ENCODE measurements at places on chromosomes 2 and 18. TPM values are rescaled to one million over a fixed set of nuclear protein-coding genes. Genes with fewer than 3 reads are reported as not detected.

Gene METAP1D
- total RNA-seq, result 3.1 TPM

Gene IL1R2
- total RNA-seq, result 0.71 TPM

Gene MALL
- 158 TPM for total RNA-seq

Gene FBLN7
- 0.86 TPM for total RNA-seq

Gene GPC1
- 215 TPM for total RNA-seq

Gene SERPINB13
- total RNA-seq, result not detected

Gene CD207
- total RNA-seq, result not detected

Gene GPR45
- not detected for total RNA-seq

Gene TNS1
- total RNA-seq, result 13.5 TPM

Gene CROCC2
- total RNA-seq, result not detected

Gene ZAP70
- not detected for total RNA-seq

Gene GALNT5
- total RNA-seq, result 3.2 TPM

Gene ONECUT2
- 0.59 TPM for total RNA-seq

Gene REG1B
- not detected for total RNA-seq

Gene IL36B
- total RNA-seq, result not detected

Gene CCDC68
- 5.8 TPM for total RNA-seq

Gene DAW1
- total RNA-seq, result 1.7 TPM

Gene NEURL3
- total RNA-seq, result 1.5 TPM

Gene MROH2A
- total RNA-seq, result 0.32 TPM

Gene ABCG8
- not detected for total RNA-seq

Gene TSPYL6
- total RNA-seq, result not detected

Gene PTPRN
- 2.2 TPM for total RNA-seq

Gene GPR55
- total RNA-seq, result not detected

Gene TCF7L1
- total RNA-seq, result 7.3 TPM

Gene VWA3B
- total RNA-seq, result not detected

Gene MAP2
- 0.28 TPM for total RNA-seq

Gene SLC19A3
- 3.4 TPM for total RNA-seq

Gene SLC30A3
- total RNA-seq, result 4.8 TPM

Gene SERPINB5
- 0.13 TPM for total RNA-seq

Gene LIMS2
- total RNA-seq, result 4.5 TPM

Gene NT5DC4
- total RNA-seq, result not detected

Gene RMDN2
- total RNA-seq, result 4.9 TPM

Gene VSNL1
- not detected for total RNA-seq

Gene SLC11A1
- total RNA-seq, result 0.28 TPM

Gene MOGAT1
- not detected for total RNA-seq

Gene ZNF385B
- 0.20 TPM for total RNA-seq
